Activated T-helper 2 cell treated with anti-CD3 and anti-CD28 coated beads, Interferon-gamma antibody, Interleukin-2, Interleukin-4, amounts not matched to agents 10 μg/mL and 5 μg/mL and 100 μg/mL, durations not matched to agents 14 hours and 24 hours and 36 hours (primary cell): ENCODE measurements at places on chromosomes 5 and 9.

DNA sequence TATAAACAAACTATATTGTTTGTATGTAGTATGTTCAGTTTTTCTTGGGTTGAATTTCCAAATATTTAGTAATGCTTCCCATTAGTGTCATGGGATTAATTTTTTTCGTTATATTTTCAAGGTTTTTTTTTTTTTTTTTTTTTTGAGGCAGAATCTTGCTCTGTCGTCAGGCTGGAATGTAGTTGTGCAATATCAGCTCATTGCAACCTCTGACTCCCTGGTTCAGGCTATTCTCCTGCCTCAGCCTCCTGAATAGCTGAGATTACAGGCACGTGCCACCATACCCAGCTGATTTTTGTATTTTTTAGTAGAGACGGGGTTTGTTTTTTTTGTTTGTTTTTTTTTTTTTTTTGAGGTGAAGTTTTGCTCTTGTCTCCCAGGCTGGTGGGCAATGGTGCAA is 10.6 kb downstream of the DDX46 start:
- no peak overlapping the region for H3K4me3 ChIP-seq
- peaks cover 62% of the 10 kb centered on the region for H3K36me3 ChIP-seq
- no peak for DNase-seq
- H3K27me3 ChIP-seq = no peaks in the 10 kb centered on the region

DNA sequence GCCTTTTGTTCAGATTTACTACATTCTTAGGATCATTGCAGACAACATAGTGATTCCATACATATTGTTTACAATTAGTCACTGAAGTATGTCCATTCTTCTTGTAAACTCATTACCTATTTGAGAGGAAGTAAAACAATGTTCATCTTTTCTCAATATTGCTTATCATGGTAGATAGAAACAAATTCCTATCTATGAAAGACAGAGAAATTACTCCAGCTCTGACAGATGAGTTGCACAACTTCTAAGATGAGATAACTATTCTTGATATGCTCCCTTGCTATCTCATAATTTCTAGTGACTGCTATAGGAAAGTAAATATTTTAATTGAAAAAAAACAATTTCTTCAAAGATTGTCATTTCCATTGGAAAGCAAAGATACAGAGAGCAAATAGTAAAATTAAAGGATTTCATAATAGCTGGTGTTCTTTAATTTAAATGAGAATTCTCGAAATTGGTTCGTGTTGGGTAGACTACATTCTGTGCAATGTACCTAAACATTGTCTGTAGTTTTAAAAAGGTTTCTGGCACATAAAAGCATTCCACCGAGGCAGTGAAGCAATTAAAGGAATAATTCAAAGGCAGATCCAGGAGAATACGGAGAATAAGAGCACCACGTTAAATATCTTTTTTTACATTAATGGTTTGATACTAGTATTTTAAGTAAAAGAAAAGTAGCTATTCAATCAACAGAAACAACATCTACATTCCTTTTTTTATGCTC is 1029.1 kb upstream of the ACO1 start:
- peaks cover 3% of the 10 kb centered on the region for H3K4me1 ChIP-seq
- H3K4me3 ChIP-seq = no peak overlapping the region
- H3K27me3 ChIP-seq = no peaks in the 10 kb centered on the region
- no peaks in the 10 kb centered on the region for H3K36me3 ChIP-seq

- no peaks in the 10 kb centered on the region for H3K27me3 ChIP-seq
- H3K4me3 ChIP-seq = no peak overlapping the region
- no peaks in the 10 kb centered on the region for H3K4me1 ChIP-seq
- DNase-seq = no peak
- H3K36me3 ChIP-seq = no peaks in the 10 kb centered on the region
These were observed 698.8 kb downstream of the CDH9 start for GRCh38 chr5:26339576-26339975.

GRCh38 chr9:116945817-116946216 is 258.7 kb downstream of the TRIM32 start:
- H3K36me3 ChIP-seq = no peaks in the 10 kb centered on the region
- no peak for DNase-seq
- H3K4me1 ChIP-seq = peaks cover 2% of the 10 kb centered on the region
- H3K27ac ChIP-seq = no peak overlapping the region
- H3K27me3 ChIP-seq = no peaks in the 10 kb centered on the region

DNA sequence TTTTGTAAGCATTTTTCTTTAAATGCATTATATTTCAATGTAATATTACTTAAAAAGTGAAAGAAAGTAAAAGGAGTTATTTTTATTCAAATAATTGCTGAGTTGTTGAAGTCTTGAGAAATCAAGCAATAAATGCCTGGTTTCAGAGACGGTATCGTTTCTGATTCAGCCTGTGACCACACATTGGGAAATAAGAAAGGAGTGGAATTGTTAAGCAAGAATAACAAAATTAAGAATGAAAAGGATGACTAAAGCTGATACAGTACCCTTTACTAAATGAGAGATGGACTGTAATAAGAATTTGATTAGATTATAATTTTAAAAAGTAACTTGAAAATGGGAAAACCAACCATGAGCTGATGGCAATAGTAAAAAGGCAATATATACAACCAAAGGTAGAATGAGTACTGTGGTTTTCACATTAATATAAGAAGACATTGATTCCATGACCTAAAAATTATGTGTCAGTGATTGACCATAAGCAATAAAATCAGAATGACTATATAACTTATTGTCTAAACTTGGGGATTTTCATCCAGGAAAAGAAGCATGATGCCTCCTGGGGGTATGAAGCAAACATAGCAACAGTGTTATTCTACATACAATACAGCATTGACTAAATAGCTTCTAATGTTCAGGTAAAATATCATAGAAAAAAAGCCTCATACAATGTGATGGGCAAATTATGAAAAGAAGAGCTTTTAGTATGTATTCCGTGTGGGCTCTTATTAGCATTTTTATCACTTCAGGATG is 101.9 kb upstream of the PRDM9 start:
- H3K36me3 ChIP-seq = no peaks in the 10 kb centered on the region
- no peaks in the 10 kb centered on the region for H3K27me3 ChIP-seq
- H3K4me3 ChIP-seq = no peak overlapping the region
- DNase-seq = no peak

- no peak for DNase-seq
- H3K27me3 ChIP-seq = no peaks in the 10 kb centered on the region
- H3K36me3 ChIP-seq = peaks cover 90% of the 10 kb centered on the region
- no peak overlapping the region for H3K27ac ChIP-seq
These were observed 11.0 kb downstream of the HSPA9 start for GRCh38 chr5:138564242-138564641.

GRCh38 chr9:86021166-86021565 is 78.2 kb downstream of the GOLM1 start:
- H3K4me1 ChIP-seq = peaks cover 17% of the 10 kb centered on the region
- H3K27me3 ChIP-seq = no peaks in the 10 kb centered on the region
- DNase-seq = no peak
- H3K36me3 ChIP-seq = peaks cover 82% of the 10 kb centered on the region

- no peak overlapping the region for H3K27ac ChIP-seq
- no peaks in the 10 kb centered on the region for H3K4me1 ChIP-seq
- peaks cover 3% of the 10 kb centered on the region for H3K27me3 ChIP-seq
- H3K4me3 ChIP-seq = no peak overlapping the region
These were observed 41.5 kb downstream of the PLPP7 start for GRCh38 chr9:131330814-131331600.

DNA sequence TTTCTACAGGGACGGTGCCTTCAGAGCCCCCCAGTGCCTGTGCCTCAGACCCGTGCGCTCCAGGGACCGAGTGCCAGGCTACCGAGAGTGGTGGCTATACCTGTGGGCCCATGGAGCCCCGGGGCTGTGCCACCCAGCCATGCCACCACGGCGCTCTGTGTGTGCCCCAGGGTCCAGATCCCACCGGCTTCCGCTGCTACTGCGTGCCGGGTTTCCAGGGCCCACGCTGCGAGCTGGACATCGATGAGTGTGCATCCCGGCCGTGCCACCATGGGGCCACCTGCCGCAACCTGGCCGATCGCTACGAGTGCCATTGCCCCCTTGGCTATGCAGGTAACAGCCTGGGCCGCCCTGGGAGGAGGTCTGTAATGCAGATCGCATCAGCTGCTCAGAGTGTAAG is 6.9 kb downstream of the CRB2 start:
- no peak overlapping the region for H3K27ac ChIP-seq
- H3K36me3 ChIP-seq = no peaks in the 10 kb centered on the region
- DNase-seq = no peak
- no peaks in the 10 kb centered on the region for H3K27me3 ChIP-seq

DNA sequence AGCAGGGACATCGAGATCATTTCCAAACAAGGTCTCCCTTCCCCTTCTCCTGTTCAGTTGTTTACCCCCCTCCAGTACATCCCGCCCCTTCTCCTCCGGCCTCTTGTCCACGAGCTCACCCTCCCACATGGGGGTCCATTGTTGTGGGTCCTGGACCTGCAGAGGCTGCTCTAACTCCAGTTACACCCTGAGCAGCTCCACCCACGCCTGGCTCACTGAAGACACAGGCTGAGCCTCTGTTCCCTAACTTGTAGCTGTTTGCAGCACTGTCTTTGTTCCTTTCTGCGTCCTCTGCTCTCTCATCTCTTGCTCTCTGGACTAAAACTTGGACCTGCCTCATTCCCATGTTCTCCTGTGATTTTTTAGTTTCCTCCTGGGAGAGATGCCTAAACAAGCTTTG is 377.5 kb downstream of the MED10 start:
- DNase-seq = no peak
- no peak overlapping the region for H3K4me3 ChIP-seq
- H3K27ac ChIP-seq = no peak overlapping the region
- no peaks in the 10 kb centered on the region for H3K27me3 ChIP-seq
- no peaks in the 10 kb centered on the region for H3K4me1 ChIP-seq

GRCh38 chr5:81914696-81915095 is 57.1 kb upstream of the ATG10 start:
- DNase-seq = no peak
- H3K27ac ChIP-seq = no peak overlapping the region
- H3K36me3 ChIP-seq = no peaks in the 10 kb centered on the region
- peaks cover 15% of the 10 kb centered on the region for H3K27me3 ChIP-seq

- peaks cover 2% of the 10 kb centered on the region for H3K27me3 ChIP-seq
- H3K4me1 ChIP-seq = no peaks in the 10 kb centered on the region
- no peak overlapping the region for H3K27ac ChIP-seq
These were observed 267.6 kb upstream of the DMRT1 start for GRCh38 chr9:573691-574410.

- no peak for DNase-seq
- no peak overlapping the region for H3K27ac ChIP-seq
- H3K36me3 ChIP-seq = no peaks in the 10 kb centered on the region
- H3K4me3 ChIP-seq = no peak overlapping the region
These were observed 15.8 kb upstream of the TRAF1 start for GRCh38 chr9:120942186-120943001.

GRCh38 chr9:19771446-19771845 is 17.4 kb downstream of the SLC24A2 start:
- peaks cover 5% of the 10 kb centered on the region for H3K27me3 ChIP-seq
- no peaks in the 10 kb centered on the region for H3K36me3 ChIP-seq
- no peak overlapping the region for H3K4me3 ChIP-seq
